ENCODE measurements at places on chromosomes 6 and 20.

DNA sequence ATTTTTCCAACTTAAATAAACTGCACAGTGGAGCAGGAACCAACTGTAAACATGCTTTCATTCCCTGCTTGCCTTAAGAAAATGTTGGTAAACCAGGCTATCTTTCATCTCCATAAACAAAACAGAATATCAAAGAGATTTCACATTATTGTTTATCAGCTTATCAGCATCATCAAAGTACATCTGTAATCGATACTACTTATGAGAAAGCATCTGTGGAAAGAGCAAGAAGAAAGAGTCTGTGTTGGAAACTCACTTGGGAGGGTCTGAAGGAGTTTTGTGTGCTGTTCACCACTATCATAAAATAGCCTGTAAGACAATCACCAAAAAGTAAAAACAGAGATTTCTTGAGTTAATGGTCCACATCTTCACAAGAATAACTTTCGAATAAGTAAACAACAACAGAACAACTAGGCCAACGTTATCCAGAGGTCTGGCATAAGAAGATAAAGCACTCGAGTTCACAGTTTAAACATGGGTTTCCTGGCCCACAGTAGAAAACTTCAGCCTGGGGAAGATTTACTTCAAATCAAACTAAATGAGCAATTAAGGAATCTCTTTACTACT is 47.9 kb downstream of the EPB41L2 start:
- no peak for DNase-seq

DNA sequence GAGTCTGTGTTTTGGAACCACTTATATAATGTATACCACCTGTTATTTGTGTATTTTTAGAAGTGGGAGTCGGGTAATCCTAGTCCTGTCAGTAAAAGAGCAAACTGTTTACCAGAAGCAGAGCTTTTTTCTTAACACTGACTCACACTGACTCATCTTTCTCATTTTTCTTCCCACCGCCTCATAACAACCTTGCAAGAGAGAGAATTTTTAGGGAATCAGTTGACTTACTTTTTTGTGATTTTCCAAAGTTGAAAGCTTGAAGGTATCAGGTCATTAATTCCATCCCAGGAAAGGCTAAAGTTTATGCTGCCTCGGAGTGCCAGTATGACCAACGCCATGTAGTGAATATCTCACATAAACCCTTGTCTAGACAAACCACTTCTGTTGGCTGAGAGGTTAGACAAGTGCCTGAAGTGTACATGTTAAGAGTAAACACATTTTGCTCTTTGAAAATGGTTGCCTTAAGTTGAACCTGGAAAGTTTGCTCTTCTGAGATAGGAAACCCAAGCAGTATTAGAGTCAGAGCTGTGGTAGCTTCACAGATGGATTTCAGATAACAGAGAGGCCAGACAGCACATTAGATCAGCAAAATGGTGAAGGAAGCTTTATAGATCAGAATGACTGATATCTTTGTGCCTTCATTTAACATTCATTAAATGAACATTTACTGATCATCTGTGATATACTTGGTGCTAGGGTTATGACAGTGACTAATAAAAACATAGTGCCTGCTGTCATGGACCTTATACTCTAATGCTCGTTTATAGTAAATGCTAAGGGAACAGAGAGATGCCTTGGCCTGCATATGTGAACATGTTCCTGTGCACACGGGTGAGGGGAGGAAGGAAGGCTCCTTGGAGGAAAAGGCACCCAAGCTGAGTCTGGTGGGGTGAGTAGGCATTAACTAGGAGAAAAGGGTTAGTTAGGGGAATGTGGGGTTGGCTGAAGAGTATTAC is 29.1 kb upstream of the PKIG start:
- DNase-seq, result no peak

DNA sequence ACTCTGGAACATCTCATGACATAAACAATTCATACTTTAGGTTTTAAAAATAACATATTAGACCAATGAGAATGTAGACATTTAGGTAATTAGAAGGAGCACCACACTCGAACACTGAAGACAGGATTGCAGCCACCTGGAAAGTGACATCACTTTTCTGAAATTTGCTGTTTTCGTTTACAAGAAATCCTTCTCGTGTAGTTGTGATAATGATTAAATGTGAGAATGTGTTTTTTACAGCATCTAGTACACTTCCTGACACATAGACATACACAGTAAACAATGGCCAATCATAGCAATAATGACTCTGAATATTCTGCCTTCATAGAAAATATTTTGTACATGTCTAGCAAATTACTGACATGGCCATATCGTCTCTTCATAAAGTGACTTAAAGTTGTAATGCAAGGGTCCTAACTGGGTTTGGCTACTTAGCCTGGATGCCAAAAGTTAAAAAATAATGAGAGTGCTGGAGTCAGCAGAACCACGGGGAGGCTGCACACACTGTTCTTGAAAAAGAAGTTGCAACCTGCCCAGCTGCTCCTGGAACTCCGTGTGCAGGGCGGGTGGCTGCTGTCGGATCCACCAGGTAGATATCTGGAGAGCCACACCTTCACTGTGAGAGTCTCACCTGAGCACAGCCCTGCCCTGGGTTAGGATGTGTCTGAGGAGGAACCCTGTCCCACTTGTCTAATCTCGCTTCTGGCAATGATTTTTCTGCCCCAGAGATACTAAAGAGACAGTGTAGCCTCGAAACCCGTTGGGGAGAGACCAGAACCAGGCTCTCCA is 212.9 kb downstream of the QKI start:
- DNase-seq, result no peak

GRCh38 chr20:44053046-44053445 is 133.9 kb downstream of the JPH2 start:
- DNase-seq, result no peak

GRCh38 chr6:157462956-157463742 is 82.2 kb downstream of the ZDHHC14 start:
- DNase-seq, result no peak

DNA sequence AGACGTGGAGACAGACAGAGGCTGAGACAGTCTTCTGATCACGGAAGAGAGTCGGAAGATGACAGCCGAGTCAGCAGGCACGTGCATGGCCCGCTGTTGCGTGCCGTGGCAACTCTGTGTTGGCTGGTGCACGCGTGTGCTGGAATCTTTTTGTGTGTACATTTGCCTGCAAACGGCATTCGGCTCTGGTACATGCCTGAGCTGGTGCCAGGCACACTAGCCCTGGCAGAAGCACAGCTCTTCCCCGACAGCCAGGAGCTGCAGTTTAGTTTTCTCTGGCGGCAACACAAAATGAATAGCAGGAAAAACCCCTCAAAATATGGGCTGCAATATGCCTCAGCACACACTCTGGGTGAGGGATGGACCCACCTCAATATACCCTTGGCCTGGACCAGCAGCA is 769 bp upstream of the PDYN start:
- no peak for DNase-seq

- no peak for DNase-seq
Measured at GRCh38 chr6:20102397-20103073, 109.7 kb downstream of the MBOAT1 start.

- DNase-seq, result no peak
Measured at GRCh38 chr6:37287519-37288157, 29.7 kb upstream of the TMEM217 start.

- no peak for DNase-seq
Measured at GRCh38 chr6:87995461-87995860, 52.2 kb upstream of the SPACA1 start.

GRCh38 chr6:46655803-46656202 is 3.0 kb downstream of the SLC25A27 start:
- no peak for DNase-seq

DNA sequence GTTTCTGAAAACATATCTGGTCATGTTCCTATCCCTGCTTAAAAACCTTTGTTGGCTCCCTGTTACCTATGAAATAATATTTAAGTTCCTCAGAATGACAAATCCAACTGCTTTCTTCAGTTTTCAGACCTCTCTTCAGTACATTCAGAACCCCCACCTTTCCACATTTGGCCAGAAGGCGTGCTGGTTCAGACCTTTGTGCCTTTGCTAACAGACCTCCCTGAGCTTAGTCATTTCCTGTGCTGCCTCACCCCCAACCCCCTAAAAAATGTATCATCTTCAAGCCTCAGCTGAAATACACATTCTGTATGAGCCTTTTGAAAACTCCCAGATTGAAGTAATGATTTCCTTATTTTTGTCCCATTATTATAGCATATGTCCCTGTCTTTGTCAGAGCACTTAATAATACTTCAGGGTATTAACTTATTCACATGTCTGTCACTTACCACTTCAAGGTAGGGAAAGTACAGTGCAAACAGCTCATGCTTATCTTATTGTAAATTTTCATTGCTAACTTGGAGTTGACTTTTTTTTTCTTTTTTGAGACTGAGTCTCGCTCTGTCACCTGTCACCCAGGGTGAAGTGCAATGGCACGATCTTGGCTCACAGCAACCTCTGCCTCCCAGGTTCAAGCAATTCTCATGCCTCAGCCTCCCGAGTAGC is 19.7 kb downstream of the FAM217A start:
- peak; percentile 28 for DNase-seq

- no peak for DNase-seq
Measured at GRCh38 chr6:35874730-35875129, 46.2 kb downstream of the SRPK1 start.

- DNase-seq, result no peak
Measured at GRCh38 chr6:147438758-147439528, 69.5 kb upstream of the SAMD5 start.

DNA sequence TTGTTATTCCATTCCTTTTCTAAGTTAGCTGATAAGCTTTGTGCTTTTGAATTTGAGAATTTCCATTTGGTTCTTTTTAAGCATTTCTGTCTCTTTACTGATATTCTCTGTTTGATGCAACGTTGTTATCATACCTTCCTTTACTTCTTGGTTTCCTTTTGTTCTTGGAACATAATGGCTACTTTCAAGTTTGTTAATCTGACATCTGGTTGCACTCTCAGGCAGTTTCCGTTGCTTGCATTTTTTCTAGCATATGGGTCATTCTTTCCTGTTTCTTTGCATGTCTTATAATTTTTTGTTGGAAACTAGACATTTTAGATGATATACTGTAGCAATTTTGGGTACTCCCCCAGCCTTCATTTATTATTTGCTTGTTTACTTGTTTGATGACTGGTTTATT is 12.5 kb downstream of the CDC5L start:
- DNase-seq, result no peak

DNA sequence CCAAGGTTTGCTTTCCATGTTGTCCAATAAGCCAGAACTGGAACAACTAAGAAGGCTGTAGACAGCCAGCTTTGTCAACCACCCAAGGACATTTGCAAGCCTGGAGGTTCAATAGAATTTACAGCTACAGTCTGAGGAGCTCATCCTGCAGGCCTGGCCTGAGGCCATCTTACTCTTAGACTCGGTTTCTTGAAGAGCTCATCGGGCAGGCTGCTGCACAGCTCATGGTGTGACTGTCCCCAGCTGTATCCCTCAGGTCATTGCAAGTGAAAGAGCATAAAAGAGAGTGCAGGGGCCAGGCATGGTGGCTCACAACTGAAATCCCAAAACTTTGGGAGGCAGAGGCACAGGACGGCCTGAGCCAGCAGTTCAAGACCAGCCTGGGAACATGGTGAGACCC is 96.9 kb upstream of the FOXQ1 start:
- DNase-seq, result no peak

DNA sequence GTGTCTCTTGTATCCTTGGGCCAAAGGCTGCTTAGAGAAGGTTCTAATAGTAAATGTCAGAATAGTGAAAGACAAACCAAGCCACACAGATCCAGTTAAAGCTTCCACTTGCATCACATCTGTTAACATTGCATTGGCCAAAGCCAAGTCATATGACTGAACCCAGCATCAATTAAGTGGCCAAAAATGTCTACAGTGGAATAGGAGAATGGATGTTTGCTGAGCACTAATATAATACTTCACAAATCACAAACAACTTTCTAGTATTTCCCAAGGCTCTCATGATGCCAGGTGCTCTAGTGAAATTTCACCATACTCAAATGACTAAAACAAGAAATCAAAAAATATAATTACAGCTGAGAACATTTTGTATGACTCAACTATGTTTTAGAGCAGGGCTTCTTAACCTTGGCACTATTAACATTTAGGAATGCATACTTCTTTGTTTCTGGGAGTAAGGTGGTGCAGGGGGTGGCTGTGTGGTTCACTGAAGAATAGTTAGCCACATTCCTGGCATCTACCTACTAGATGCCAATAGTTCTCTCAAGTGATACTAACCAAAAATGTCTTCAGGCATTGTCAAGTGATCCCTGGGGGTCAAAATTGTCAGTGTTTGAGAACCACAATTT is 148.0 kb upstream of the SPTLC3 start:
- DNase-seq, result no peak

DNA sequence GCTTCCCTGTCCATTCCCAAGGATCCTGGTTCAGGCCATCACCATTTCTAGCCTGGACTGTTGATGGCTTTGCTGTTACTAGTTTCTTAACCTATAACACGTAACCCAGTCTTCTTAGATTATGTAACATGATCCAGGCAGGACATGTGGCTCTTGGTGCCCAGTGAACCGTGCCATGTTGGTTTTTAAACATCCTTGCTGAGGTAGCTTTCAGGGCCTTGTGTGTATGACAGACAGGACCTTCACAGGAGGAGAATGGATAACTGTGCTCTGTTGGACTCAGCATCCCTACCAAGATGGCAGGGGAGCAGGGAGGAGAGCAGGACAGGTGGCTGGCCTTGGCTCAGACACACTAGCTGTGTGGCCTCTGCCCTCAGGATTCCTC is 46.8 kb downstream of the PANK2 start:
- no peak for DNase-seq

GRCh38 chr6:148794797-148795196 is 48.0 kb downstream of the UST start:
- no peak for DNase-seq

DNA sequence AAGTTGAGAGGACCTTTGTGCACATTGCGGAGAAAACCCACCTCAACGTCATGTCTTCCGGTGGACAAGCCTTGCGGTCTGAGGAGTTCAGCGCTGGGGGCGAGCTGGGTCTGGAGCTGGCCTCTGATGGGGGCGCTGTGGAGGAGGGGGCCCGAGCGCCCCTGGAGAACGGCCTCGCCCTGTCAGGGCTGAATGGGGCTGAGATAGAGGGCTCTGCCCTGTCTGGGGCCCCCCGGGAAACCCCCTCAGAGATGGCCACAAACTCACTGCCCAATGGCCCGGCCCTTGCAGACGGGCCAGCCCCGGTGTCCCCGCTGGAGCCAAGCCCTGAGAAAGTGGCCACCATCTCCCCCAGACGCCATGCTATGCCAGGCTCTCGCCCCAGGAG is 14.6 kb upstream of the SLC22A7 start:
- no peak for DNase-seq
